Stimulated activated CD4-positive, alpha-beta T cell treated with anti-CD3 and anti-CD28 coated beads, Interleukin-1b, Interleukin-23, amount 100 ng/mL, for 1 hour (primary cell): ENCODE measurements at places on chromosomes 6 and 20.

- DNase-seq, result no peak
Observed at GRCh38 chr6:2617729-2618128, 133.0 kb downstream of the MYLK4 start.

DNA sequence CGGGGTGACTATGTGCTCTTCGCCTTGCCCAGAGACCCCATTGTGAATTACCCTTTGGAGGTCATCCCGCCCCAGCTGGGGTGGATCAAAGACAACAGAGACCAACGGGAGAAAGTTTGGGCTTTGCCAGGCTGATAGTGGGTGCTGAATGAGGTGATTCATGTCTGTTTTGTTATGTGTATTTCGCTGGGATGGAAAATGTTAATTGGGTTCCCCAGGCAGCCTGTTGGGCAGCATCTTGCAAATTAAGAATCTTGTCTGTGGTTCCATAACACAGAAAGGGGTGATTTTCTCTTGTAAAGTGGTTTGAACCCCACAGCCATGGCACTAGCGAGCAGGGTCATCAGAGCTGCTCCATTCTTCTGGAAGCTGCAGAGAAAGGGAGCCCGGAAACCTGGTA is 63.1 kb upstream of the UNC93A start:
- DNase-seq, result no peak

DNA sequence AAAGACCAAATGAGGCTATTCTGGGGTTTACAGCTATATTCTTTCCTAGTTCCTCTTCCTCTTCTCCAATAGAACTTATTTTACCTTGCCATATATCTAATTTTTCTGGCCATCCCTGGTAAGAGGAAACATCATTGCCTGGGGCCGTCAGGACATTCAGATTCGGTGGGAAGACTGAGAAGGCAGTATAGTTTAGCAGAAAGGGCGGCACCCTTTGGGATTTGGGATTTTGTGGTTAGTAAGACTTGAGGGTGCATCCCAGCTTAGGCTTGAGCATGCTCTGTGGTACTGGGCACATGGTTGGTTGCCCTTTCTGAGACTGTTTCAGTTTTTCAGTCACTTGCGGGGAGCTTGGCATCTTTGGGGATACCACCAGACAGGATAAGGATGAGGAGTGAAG is 21.1 kb downstream of the SCUBE3 start:
- no peak for DNase-seq

GRCh38 chr6:94144807-94145206 is 725.4 kb upstream of the EPHA7 start:
- no peak for DNase-seq

GRCh38 chr20:24991897-24992486 is 559 bp downstream of the APMAP start:
- no peak for DNase-seq

DNA sequence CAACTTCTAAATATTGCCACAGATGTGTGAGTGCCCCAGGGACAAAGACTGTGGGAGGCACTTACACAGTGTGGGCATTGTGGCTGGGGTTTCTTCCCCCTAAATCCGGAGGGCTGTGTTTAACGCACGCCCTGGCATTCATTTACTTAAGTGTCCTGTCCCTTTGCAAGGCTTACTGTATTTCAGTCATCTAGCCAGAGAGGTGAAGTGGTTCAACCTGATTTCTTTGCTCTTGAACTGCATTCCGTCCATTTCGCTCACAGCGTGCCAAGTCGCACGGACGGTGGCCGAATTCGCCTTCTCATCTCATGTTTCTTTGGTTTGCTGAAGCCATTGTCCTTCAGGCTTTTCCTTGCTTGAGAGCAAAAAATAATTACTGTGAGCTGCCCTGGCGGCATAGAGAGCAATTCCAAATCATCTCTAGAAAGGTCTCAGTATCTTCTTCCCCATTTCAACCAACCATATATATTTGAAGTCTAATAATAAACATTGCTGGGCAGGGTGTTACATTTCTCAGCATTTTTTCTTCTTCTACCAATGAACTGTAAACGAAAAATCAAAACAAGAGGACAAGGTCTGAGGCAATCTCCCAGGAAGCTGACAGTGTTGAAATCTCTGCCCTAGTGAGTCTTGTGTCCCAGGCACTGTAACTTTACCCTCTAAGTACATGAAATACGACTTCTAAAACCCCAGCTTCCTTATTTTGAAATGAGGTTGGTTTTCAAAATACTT is 16.9 kb downstream of the SYTL3 start:
- no peak for DNase-seq

GRCh38 chr6:41092421-41093140 is 19.8 kb downstream of the NFYA start:
- DNase-seq, result no peak

- DNase-seq, result no peak
Observed at GRCh38 chr6:110534731-110535492, 58.5 kb upstream of the SLC22A16 start.

DNA sequence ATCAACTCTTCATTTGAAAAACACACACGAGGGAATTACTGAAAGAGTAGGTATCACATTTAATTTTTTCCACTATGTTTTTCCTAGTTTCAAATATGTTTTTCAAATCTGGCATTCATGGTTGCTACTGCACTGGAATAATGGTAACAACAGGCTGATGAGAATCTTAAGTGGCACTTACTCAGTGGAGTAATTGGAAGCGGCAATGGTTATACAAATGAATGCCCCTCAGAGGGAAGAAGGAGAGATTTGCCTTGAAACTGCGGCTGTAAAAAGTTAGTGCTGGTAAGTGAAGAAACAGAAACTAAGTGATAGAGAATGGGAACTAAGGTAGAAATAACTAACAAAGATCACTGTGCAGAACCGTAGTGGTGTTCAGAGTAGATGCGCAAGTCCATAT is 41.0 kb upstream of the PDE7B start:
- DNase-seq, result no peak

- DNase-seq, result no peak
Observed at GRCh38 chr6:42808492-42809483, 26.9 kb downstream of the BICRAL start.

GRCh38 chr6:85129881-85130280 is 320.0 kb upstream of the NT5E start:
- no peak for DNase-seq

DNA sequence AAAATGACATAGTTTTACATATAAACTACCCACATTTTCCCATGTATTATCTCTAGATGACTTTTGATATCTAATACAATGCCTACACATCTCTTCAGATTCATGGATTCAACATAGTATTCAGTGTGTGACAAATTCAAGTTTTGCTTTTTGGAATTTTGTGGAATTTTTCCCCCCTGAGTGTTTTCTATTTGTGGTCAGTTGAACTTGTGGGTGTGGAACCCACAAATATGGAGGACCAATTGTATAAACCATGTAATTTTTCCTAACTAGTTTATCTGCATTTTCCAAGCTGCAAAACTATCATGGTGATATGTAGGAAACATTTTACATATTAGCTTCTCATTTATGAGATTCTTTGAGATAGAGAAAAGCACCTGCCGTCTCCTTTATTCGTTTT is 374.3 kb upstream of the SOX4 start:
- no peak for DNase-seq

DNA sequence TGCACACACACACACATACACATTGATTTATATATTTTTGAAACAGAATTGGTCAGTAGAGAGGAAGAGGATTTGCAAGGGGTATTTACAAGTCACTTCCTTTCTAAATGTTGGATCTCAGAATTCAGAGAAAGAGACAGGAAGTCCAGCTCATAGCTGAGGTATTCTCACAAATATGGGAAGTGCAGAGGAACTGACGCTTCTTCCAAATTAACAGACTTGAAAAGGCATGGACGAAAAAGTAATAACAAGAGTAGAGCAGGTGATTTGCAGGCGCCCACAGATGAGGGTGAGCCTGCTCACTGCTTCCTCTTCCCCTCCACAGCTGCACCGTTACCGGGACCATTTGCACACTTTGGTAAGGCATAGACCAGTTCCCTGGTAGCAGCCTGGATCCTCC is 246.4 kb downstream of the PHACTR1 start:
- no peak for DNase-seq

DNA sequence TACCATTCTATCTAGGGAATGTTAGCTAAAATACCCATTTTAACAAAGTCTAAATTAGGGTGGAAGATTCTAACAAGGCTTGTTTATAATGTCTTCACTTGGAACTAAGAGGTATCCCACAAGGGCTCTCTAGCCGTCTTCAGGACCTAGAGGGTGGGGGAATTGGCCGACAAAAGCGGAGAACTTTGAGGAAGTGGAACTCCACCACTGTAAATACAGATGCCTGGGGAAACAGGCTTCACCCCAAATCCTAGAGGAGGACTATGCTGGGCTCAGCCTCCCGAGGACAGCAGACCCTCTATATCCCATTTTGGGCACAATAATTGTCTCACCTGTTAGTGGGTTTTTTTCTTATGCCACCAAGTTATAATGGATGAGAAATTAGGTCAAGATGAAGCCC is 58.0 kb upstream of the TFB1M start:
- DNase-seq, result no peak

DNA sequence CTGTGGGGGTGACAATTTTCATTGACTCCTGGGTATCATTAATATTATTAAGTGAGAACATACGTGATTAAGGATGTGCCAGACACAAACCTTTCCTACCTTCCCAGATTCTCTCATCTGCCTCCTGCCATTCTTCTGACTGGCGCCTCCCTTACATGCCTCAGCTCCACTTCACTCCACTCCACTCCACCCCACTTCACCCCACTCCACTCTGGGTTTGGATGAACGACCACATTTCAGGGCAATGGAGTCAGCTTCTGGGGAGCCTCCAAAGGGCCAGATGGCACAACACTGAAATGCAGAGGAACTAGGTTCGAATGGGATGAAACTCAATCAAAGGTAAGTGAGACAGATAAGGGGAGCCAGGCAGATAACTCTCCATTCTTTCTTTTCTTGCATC is 40.5 kb upstream of the LRRC1 start:
- no peak for DNase-seq

DNA sequence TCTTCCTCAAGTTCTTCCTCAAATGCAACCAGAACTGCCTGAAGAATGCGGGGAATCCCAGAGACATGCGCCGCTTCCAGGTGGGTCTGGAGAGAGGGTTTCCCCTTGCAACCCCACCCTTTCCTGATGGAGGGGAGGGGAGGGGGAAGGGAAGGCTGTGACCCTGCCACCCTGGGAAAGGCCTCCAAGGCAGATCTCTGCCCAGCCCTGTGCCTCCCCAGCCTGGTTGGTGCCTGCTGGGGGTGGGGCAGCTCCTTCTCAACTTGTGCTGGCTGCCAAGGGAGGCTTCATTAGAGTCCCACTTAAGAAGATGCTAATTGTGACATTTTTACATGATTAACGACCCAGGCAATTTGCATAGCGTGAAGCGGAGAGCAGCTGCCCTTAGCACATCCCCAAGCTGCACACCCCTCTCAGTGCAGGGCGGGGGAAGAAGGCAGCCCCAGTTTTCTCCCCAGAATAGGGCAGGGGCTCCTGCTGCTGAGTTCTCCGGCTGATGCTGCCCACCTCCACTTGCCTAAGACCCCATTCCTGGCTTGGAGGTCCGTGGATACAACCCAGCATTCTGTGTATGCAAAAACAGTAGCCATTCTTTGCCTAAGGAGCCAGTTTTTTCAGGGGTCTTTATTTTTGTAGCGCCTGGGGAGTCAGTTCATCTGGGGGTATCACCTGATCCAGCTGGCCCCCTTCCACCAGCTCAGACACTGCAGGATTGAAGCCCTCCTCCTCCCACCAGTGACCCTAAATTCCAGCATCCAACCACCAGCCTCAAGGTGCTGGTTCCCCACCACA is 51.7 kb downstream of the CPXM1 start:
- DNase-seq, result no peak

GRCh38 chr6:125944434-125944816 is 12.1 kb upstream of the HINT3 start:
- no peak for DNase-seq

- peak; percentile 51 for DNase-seq
Observed at GRCh38 chr6:90413867-90414266, 117.2 kb upstream of the BACH2 start.

DNA sequence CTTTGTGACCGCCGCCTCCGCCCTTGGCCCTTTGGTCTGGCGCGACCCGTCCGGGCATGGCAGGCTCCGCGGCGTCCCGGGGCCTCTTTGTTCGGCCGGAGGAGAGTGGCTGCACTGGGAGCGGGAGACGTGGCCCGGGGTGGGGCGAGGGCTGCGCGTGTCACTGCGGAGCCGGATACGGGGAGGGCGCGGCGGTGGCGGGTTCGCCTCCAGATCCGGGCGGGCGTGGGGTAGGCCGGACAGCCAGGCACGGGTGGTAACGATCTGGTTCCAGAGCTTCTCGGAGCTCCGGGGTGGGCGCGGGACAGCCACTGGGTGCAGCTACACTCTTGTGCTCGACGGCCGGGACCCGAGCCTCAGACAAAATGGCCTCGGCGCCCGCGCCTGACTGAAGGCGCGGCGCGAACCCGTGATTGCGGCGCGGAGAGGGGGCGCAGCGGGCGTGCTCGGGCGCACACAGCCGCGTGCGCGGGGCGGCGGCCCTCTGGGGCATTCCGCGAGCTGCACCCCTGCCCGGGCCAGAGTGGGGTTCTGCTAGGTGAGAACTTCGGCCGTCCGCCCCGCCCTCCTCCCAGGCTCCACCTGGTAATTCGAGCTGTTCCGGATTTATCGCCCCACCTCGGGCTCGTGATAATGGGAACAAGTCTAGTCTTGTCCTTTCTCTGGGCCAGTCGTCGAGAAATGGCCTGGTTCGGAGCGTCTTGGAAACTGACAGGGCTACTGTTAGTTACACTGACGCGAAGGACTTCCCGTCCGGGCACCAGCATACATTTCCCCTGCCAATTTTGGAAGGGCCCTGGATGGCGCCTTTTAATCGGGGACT is 1.0 kb downstream of the LOC128125822 start:
- peak; percentile 7 for DNase-seq

DNA sequence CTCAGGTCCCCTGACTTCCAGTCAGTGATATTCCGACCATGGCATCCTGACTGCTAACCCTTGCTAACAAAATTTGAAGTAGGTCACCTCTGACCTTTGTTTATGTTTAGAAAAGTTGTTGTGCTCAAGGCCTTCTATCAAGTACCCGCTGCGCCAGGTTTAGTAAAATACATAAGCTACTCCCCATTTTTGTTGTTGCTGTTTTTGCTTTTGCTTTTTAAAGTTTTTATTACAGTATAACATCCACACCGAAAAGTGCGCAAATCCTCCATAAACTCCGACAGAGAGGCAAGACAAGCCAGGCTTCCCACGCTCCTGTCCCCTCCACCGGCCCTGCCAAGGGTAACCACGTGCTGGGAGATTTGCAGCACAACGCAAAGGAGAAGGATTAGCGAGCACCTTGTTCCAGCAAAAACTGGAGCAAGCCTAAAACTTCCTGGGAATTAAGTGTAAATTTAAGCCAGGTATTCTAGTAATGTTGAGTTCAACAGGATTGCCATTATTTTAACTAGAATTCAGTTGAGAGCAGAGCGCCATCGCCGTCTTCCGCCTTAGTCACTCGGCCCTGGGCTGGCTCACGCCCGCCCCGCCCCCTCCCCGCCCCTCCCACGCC is 17.8 kb upstream of the HMGN4 start:
- DNase-seq, result no peak

- no peak for DNase-seq
Observed at GRCh38 chr20:21083825-21084325, 22.3 kb downstream of the LINC00237 start.

- DNase-seq, result no peak
Observed at GRCh38 chr20:62232194-62232593, 6.1 kb upstream of the OSBPL2 start.

- no peak for DNase-seq
Observed at GRCh38 chr6:122709922-122710512, 69.5 kb upstream of the FABP7 start.
